ENCODE measurements at places on chromosomes 13 and 19.

DNA sequence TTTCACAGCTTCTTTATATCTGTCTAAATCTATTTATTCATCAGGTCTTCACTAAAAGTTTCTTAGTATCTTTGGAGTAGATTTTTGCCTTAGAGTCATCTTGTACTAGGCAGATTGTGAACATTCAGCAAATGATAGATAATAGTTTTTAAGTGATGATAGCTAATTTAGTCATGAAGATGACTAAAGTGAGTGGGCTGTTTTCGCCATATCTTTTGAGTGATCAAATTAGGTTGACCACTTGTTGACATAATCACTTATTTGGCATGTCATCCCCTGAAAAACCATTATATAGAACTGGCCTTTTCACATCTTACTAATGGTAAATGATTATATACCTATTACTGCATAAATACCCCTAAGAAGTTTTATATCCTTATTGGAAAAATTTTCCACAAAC is 999.2 kb downstream of the PCDH17 start:
- DNase-seq = no peak

GRCh38 chr13:90839061-90839460 is 508.4 kb upstream of the MIR17HG start:
- no peak for DNase-seq

- no peak for DNase-seq
Measured at GRCh38 chr19:41866284-41866683, 6.2 kb downstream of the RPS19 start.

DNA sequence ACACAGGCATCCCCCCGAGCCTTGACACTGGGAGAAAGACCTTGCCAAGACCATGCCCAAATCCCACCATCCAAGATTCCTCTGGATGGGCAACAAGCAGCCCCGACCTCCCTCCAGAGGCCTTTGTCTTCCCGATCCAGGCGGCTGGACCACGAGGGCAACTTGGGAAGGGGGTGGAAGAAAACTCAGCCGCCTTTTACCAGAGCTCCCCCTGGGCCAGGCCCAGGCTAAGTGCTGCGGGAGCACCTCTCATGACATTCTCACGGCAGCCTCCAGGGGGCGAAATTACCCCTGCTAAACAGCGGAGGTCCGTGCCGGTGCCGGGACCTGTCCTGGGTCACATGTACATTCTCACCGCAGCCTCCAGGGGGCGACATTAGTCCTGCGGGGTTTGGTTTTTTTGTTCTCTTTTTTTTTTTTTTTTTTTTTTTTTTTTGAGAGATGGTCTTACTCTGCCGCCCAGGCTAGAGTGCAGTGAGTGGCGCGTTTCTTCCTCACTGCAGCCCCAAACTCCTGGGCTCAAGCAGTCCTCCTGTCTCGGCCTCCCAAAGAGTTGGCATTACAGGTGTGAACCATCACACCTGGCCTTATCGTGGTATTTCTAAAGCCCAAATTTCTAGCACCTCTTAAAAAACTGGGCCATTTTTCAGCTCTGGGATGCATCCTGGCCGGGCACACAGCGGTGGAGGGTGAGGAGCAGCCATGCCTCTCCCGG is 2.1 kb upstream of the RSPH6A start:
- DNase-seq = peak; percentile 98

DNA sequence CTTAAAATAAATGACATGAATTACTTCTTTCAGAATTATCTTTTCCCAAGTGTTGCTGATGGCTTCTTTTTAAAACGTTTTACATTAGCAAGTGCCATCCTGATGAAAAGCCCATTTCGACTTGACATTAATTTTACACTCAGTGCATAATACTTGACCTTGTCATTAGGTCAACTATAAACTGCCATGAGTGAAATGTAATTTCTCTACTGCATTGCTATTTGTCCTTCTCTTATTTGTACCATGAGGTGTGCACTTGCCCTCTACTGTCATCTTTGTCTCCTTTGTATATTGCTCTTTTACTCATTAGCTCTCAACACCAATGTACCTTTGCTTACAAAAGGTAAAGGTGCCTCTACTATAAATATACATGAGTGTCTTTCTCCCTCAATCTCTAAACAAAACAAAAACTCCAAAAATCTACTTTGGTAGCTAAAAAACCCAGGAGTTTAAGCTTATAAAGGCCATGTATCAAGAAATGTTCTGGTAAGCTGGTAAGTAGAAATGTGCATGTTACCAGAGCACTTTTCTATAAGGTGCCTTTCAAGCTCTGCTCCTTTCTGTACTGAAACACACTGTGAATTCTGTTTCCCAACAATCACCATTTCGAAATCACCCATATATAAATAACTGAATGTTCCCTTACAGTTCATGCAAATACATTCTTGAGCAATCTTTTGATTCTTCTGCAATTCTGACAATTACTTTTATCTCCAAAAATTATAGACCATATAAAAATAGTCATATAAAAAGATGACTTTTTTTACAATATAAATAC is 351.4 kb downstream of the SLITRK5 start:
- no peak for DNase-seq

GRCh38 chr13:54705738-54706137 is 1677.1 kb downstream of the OLFM4 start:
- no peak for DNase-seq

GRCh38 chr13:69755101-69755500 is 352.5 kb upstream of the ATXN8OS start:
- no peak for DNase-seq

GRCh38 chr13:46603165-46603603 is 50.2 kb downstream of the LRCH1 start:
- no peak for DNase-seq

DNA sequence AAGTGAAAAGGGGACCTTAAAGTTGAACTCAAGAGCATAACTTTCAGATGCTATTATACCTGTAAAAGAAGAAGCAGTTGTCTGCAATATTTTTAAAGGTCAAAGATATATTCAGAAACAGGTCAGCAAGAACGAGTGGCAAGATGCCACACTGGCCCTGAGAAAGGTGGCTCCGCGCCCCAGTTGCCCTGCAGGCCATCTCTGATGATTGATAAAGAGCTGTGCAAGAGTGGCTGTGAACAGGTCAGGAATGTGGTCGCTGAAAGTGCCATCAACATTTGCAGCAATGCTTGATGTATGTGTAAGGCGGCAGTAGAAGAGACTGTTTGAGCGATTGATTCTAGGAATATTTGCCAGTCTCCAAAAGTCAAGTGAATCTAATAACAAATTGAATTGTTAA is 664.2 kb upstream of the SLC10A2 start:
- no peak for DNase-seq

- DNase-seq = no peak
Measured at GRCh38 chr19:40355975-40356680, 7.6 kb downstream of the PLD3 start.

- no peak for DNase-seq
Measured at GRCh38 chr13:111152844-111153243, 37.7 kb downstream of the ARHGEF7 start.

- no peak for DNase-seq
Measured at GRCh38 chr13:53408847-53409568, 380.4 kb downstream of the OLFM4 start.

DNA sequence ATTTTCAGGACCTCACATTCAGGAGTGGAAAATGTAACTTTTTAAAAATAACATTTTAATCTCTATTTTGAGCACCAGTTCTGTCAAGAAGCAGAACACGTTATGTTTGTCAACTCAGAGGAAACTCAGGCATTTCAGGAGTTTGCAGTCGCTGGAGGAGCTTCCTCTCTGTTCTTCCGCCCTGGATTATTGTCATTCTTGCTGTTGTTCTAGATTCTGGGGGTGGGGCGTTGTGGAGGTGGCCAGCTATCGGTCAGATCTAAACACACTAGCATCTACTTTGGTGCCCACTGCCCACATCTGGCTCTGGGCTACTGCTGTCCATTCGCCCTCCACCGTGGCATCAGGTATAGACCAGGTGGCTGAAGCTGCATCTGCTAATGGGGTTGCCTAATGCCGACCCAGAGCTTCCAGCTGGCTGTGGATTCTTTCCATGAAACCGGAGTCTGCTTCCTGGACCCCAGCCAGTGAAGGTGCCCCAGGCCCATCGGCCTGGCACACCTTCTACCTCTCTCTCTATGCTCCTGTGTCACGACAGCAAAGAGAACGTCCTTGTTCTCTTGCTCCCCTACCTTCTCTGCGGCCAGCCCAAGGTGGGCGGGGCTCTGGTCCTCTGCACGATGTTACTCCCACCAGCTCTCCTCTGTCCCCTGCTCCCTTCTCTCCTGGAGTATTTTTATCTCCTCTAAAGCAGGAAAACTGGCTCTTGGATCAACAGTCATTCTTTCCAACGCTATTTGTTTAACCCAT is 36.7 kb upstream of the DGKH start:
- no peak for DNase-seq

- DNase-seq = peak; percentile 95
Measured at GRCh38 chr19:18659281-18660050, 22.6 kb downstream of the KLHL26 start.

DNA sequence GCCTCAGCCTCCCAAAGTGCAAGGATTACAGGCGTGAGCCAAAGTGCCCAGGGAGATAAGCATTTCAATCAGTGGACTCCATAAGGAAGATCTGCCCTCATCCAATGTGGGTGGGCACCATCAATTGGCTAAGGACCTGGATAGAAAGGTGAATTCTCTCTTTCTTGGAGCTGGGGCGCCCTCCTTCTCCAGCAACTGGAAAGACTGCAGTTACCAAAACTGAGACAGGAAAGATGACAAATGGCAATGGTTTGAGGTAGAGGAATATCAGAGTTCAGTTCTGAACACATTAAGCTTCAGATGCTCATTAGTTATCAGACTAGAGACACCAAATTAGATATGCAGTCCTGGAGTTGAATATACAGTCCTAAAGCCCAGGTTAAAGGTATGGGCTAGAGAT is 10.5 kb upstream of the ELF1 start:
- no peak for DNase-seq

Measured in posterior vena cava (tissue), 2 donors.